Right ventricle myocardium superior (tissue), 1 donor: ENCODE measurements at places on chromosomes 5 and 9.

DNA sequence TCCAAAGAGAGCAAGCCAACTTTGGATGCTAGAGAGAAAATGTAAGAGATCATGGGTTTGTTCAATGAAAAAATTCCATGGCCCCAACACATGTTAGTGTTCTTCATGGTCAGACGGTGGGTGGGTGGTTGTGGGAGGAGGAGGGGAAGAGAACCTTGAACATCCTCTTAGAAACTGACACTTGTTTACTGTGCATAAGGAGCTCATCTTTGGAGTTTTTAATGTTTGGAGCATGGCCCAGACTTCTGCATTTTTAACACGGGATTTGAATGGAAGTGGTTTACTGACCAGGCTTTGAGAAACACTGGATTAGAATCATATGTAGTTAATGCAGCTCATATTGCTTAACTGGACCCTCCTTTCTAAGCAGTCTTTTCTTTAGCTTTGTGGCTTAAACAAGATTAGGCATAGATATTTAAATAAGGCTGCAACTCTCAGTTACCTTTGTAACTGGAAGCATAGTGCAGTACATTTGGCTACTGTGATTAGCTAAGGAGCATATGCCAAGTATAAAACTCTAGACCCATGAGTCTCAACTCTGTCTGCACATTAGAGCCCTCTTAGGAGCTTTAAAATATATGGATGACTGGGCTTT is 60.1 kb downstream of the FOCAD start:
- no peak for DNase-seq

DNA sequence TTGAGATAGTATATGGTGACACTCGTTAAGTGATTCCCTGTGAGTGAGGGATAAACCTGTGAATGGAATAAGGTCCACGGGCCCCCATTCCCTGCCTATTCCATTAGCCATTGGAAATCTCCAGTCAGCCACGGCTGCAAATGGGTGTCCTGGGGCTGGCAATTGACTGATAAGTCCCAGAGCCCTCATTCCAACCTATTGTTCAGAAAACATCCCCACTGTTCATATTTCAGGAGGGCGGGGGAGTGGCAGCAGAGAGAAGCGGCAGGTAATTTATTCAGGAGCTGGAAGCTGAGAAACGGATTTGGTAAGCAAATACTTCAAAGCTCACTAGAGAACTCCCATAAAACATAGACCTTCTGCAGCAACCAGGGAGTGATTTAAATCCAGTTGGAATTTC is 42.0 kb downstream of the TMEM174 start:
- no peak for DNase-seq

DNA sequence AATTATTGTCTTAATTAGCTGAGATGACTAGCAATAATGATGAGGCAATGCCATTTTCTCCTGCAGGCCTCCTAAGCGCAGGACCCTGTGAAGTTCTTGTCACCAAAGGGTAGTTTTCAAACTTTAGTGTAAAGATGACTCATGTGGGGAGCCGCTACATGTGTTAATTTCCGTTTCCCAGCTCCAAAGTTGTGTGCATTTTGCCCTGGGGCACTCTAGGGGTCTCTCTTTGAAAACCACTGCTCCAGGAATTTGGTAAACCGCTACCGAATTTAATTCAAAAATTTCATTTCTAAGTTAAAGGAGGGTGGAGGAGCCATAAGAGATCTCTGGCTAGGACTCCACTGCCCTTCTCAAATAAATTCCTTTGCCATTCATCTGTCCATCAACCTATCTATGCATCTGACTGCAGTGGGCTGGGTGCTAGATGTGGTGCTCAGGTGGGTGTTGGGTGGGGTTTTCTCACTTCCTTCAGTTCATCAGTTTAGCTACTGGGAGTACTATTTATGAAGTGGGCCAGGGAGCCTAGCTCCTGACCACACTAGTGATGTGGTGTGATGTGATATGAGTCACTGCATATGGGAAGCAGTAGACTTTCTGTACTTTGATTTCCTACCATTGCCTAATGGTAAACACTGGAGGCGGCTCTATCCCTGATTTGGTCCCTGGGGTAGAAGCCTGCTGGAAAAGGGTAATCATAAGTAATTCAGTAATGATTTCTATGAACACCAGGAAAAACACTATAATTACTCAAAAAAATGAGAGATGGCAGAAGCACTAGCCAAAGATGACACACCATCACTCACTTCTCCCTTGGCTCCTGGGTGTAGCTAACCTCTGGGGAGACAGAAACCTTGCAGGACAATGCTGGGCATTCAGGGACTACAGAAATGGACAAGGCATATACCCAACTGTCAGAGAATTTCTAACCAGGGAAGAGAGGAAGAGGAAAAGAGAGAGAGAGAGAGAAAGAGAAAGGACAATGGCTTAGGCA is 4.0 kb upstream of the ZSWIM6 start:
- DNase-seq, result no peak

DNA sequence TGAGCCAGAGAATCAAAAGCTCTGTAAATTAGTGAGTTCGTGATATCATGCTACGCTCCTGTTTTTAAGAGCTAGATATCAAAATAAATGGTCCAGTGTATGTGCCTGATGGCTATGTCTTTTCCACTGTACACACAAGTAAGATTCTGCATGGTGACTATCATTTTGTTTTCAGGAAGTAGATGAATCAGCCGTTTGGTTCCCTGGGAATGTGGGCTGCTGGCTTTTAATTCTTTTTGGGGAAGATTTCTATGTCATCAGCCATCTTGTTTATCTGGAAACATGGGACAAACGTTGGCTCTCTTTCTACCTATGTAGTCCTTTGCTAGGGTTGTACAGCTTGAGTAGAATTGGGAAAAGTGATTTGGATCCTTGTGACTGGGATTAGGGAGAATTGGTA is 126.7 kb downstream of the GRIA1 start:
- no peak for DNase-seq

- no peak for DNase-seq
Observed at GRCh38 chr9:91157883-91158282, 203.8 kb downstream of the AUH start.

DNA sequence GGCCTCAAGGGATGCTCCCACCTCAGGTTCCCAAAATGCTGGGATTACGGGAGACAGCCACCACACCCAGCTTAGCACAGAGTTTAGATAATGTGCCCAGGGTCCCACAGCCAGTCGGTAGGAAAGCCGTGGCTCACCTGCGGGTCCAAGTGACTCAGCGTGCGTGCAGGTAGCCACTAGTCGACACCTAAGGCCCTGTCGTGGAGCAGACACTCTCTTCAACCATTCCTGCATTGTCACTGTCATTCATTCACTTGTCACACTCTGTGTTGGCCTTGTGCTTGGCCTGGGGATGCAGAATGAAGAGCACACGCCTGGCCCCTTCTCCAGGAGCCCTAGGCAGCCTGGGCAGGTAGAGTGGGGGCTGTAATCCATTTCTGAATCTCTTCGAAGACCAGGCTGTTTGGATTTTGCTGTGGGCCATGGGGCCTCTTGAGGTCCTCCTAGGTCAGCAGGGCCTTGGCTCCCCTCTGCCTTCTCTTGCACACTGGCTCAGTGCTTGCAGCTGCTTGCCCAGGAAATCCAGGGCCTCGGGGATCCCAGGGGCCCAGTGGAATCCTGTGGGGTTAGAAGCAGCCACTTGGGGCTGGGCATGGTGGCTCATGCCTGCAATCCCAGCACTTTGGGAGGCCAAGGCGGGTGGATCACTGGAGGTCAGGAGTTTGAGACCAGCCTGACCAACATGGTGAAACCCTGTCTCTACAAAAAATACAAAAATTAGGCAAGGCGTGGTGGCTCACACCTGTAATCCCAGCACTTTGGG is 6.1 kb upstream of the AIF1L start:
- DNase-seq, result no peak

DNA sequence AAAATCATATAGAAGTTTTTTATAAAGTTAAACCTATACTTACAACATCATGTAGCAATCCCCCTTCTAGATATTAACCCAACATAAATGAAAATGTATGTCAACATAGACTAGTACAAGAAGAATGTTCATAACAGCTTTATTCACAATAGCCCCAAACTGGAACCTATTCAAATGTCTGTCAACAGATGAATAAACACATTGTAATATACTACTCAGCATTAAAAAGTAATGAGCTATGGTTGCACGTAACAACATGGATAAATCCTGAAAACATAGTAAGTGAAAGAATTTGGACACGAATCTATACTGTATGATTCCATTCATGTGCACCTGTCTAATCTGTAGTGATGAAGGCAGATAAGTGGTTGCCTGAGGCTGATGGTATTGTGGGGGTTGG is 73.9 kb downstream of the CSNK1G3 start:
- DNase-seq, result no peak

DNA sequence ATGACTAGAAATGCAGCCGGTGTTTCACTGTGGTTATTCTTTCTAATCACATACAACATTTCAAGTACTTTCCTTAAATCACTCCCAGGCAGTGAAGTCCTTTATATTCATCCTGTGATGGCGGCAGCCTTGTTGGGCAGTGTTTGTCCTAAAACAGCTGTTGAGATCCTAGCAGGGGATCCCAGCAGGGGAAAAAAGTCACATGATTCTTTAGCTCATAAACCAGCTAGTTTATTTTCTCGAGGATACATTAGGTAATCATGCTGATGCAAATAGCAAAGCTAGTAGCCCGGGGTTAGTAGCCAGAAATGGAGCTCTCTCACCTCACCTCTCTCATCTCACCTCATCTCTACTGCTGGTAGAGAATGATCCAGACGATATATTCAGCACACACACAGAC is 70.5 kb downstream of the FOXD1 start:
- no peak for DNase-seq

GRCh38 chr5:172276214-172276613 is 7.3 kb downstream of the UBTD2 start:
- no peak for DNase-seq

GRCh38 chr9:133703591-133704399 is 34.4 kb downstream of the SARDH start:
- peak; percentile 26 for DNase-seq

DNA sequence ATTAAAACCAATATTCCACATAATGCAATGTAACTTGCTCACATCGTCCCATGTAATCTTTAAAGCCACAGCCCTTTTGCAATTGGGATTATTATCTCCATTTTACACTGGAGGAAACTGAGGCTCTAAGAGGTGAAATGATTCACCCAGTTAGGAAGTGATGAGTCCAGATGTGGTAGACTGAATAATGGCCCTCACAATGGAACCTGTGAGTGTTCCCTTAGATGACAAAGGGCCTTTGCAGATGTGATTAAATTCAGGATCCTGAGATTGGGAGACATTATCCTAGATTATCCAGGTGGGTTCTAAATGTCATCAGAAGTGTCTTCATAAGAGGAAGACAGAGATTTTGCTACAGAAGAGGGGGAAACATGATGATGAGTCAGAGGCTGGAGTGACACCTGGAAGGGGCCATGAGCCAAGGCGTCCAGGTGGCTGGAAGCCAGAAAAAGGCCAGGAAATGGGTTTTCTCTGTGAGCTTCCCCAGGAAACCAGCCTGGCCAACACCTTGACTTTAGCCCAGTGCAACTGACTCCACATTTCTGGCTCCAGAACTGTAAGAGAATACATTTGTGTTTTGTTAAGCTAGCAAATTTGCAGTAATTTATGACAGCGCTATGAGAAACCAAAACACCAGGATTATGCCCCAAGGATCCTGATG is 139.1 kb downstream of the KCNIP1 start:
- no peak for DNase-seq

GRCh38 chr9:115015018-115015635 is 84.7 kb upstream of the TNFSF8 start:
- no peak for DNase-seq

- no peak for DNase-seq
Observed at GRCh38 chr5:55308254-55308836, 556 bp downstream of the MTREX start.

GRCh38 chr5:153122403-153122802 is 368.1 kb upstream of the GRIA1 start:
- no peak for DNase-seq

DNA sequence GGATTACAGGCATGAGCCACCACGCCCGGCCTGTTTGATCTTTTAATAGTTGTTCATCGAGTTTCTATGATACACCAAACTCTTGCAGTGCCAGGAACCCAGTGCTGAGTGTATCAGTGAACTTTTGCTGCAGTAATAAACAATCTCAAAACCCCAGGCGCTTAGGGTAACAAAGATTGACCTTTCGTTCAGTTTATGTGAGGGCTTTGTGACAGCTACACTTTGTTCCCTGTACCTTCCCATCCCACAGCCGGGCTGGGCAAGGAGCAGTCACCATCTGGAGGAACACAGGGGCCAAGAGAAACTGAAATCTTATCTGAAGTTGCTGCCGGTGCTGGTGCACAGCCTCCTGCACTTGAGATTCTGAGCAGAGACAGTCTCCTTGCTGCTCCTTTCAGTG is 17.2 kb upstream of the WNK2 start:
- no peak for DNase-seq

DNA sequence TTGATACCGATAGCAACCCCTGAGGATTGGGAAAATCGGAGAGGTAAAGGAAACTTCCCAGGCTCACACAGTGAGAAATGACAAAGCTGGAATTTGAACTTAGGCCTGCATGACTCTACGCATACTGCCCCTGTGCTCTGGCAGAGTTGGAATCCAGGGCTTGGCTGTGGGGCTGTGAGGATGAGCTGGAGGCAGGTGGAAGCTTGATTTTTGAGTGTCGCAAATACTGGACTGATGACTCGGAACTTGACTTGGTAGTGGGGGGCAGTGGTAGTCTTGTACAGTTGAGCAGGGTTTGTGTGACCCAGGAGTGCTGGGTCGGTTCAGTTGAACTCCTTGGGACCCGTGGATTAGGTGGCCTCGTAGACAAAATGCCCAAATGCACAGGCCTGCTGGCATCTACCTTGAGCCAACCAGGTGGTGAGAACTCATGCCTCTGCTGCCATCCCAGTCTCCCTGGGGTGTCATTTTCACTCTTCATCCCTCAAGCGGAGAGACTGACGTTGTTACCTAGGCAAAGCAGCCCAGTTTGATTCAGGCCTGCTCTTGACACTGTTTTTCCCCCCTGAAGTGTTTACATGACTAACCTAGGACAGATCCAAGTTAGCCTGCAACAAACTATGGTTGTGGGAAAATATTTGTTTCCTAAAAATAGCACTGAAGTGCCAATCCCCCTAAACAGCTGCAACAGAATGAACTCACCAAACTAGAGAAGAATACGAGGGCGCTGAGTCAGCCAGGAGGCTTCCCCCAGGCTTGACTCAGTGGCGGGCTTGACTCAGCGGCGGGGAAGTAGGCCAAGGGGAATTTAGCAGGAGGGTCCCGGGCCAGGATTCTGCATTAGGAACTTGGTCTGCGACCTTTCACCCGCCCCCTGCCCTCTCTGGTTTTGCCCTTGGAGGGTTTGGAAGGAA is 45.7 kb upstream of the ORM1 start:
- DNase-seq, result no peak

- no peak for DNase-seq
Observed at GRCh38 chr5:114184006-114184405, 177.9 kb upstream of the KCNN2 start.
